Activated naive CD4-positive, alpha-beta T cell (primary cell): ENCODE measurements at places on chromosomes 11 and 22.

GRCh38 chr11:46615756-46616155 lies 1.3 kb downstream of the HARBI1 start:
- no peak for DNase-seq

DNA sequence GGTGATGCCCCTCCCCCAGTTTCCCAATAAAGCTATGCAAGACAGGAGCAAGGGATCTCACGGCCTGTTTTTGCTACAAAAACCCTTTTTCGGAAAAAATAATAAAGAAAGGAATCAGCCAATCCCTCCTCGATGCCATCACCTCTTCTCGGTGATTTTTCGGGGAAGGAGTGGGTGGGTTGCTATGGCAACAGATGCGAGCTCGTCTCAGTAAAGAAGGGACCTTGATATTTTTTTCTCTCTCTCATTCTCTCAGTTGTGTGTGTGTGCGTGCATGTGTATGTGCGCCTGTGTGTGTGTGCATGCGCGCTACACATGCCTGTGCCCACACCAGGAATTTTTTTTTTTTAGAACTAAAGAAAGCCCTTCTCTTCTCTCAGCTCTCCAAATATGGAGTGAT lies 3.8 kb upstream of the NPAS4 start:
- no peak for DNase-seq

DNA sequence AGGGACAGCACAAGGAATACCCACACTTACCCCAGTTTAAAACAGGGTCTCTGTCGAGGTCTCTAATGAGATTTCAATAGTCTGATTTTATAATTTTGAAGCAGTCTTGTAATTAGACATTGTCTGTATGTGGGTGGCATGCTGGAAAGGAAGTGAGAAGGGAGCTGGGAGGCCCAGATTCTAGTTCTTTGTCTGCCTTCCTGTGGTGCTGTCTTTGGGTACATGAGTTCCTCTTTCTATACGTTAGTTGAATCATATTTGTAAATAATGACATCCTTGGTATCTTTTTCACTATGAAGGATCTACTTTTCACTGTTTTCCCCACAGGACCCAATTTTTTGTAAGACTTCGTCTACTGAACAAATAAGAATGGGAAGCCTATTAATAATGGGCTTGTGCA lies 42.0 kb upstream of the TENM4 start:
- DNase-seq = no peak

GRCh38 chr11:35040221-35040942 lies 98.6 kb upstream of the CD44 start:
- peak; percentile 18 for DNase-seq

DNA sequence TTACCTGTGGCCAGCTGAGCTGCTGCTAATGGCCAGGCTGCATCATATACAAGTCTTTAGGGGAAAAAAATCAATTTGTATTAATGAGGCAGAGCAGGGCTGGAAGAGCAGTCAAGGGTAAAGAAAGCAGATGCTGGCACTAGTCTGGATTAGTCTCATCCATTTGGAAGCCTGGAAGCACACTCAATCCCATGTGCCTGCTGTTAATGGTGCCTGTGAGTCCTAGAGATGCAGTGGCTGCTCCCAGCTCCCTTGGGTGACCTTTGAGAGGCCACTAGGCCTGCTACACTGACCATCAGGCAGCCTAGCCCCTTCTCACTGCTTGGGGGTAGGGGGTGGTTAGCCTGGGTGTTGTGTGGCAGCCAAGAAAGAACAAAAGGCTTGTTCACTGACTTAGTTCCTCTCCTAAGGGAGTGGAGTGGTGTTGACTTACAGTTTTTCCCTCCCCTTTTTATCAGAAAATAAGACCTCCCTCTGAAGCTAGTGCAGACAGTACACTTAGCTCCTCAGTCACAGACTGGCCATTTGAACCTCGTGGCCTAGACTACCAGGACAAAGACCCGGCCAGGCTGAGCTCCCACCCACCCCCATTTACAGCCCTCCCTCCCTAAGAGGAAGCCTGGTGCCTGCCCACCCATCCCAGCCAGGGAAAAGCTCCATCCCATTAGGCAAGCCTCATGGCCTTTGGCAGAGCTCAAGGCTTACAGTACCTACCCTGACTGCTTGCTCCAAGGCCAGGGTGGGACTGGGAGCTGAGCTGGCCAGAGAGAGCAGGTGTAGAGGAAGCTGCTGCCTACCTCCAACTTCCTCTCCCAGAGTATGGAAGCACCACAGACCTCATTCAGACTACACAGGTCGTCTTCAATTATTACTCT lies 7.8 kb downstream of the PIK3IP1 start:
- no peak for DNase-seq

DNA sequence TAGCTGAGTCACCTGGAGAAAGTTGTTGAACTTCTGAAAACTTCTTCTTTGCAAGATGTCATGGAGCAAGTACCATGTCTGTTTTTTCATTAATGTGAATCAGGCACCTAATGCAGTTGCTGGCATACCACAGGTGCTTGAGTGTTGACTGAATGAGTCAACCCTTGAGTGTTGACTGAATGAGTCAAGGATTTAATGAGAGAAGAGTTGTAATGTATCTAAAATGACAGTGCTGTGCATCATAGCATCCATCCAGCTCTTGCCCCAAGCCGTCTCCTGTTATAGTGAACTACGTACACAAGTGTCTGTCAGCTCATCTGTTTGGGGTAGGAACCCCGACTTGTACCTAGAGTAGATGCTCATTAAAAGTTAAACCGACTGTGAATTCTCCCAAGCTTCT lies 93.1 kb downstream of the CWC15 start:
- DNase-seq = no peak

DNA sequence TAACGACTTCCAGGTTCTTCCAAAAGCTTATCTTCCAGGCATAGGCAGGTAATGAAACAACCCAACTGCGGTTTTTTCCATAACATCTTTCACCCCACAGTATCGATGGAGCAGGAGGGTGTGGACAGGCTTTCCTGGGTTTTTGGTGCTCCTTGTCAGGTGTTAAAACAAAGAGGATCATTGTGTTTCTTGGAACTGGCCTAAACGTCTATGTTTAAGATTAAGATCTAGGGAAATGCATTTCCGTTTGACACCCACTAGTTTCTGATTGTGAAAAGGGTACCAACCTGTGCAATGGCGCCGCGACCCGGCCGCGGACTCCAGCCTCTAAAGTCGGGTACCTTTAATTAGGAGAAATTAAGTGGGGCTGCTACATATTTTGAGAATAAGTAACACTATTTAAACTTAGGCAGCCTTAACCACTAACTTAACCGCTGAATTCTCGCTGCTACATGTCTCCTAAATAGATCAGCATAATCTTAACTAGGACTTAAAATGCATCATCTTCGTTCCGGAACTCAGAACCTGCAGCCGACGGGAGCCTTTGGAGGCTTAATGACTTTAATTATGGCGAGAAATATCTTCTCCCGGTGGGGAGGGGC lies 31.5 kb downstream of the C22orf31 start:
- DNase-seq = no peak

- no peak for DNase-seq
Observed at GRCh38 chr11:36211761-36212430, 77.3 kb downstream of the COMMD9 start.

DNA sequence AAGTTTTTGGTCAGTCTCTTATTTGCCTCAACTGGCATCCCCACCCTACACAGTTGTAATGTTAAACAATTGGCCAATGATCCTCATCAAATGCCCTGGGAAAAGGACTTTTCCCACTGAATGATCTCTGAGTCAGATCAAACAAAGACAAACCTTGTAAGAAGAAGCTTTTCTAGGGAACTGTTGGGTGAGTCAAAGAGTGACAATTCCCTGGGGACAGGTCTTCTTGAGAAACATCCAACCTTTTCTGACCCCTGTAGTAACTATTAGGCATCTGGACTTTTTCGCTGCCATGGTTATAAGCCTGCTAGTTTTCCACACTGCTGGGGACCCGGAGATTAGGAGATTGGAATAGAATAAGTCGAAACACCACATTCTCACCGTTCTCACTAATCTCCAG lies 789.8 kb upstream of the API5 start:
- DNase-seq = no peak

- no peak for DNase-seq
Observed at GRCh38 chr11:69964247-69964643, 113.9 kb upstream of the ANO1 start.

GRCh38 chr11:36929401-36929800 lies 331.4 kb upstream of the RAG2 start:
- no peak for DNase-seq

GRCh38 chr11:128400382-128401203 lies 186.8 kb downstream of the ETS1 start:
- no peak for DNase-seq
